PC-9 (cell line): ENCODE measurements at places on chromosomes 5 and 9. TPM values are rescaled to one million over a fixed set of nuclear protein-coding genes. Genes with fewer than 3 reads are reported as not detected.

The C9orf57 gene
- not detected in 2 replicates for total RNA-seq

The FAXDC2 gene
- total RNA-seq: 0.70 and 0.73 TPM in 2 replicates

The DNAJA1 gene
- 78.0 and 88.4 TPM in 2 replicates for total RNA-seq

The PCDHGA8 gene
- total RNA-seq: not detected in 2 replicates

The PHAX gene
- 21.5 and 30.6 TPM in 2 replicates for total RNA-seq

The F2RL2 gene
- total RNA-seq: 1.5 and 3.5 TPM in 2 replicates

The PCDHB12 gene
- total RNA-seq: not detected in 2 replicates

The MEIKIN gene
- total RNA-seq: not detected in 2 replicates

The FCHO2 gene
- total RNA-seq: 13.6 and 26.1 TPM in 2 replicates

- no peak for DNase-seq
Observed at GRCh38 chr9:127875306-127875966, 2.0 kb downstream of the AK1 start.

DNA sequence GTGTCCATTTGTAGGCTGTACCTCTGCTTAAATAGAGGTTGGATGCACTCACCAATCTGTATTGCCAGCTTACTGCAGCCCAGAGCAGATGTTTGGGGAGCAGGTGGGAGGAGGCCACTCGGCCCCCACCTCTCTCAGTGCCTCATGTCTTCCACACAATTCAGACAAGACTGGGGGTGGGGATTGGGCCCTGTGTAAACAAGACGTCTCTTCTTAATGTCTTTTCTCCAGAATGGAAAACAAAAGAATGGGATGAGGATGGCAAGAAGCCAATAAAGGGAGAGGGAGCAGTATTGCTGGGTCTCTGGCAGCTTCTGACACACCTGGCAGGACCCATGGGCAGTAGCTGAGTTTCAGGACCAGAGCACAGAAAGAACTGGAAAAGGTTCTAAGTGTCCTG lies 64.9 kb downstream of the SIL1 start:
- no peak for DNase-seq

- no peak for DNase-seq
Observed at GRCh38 chr5:95631255-95631958, 11.5 kb downstream of the GPR150 start.

- DNase-seq: no peak
Observed at GRCh38 chr5:5231576-5231975, 91.4 kb downstream of the ADAMTS16 start.

GRCh38 chr9:121743441-121744001 lies 92.1 kb downstream of the DAB2IP start:
- DNase-seq: peak; percentile 90

GRCh38 chr9:136051837-136052471 lies 43.1 kb downstream of the NACC2 start:
- DNase-seq: peak; percentile 92

DNA sequence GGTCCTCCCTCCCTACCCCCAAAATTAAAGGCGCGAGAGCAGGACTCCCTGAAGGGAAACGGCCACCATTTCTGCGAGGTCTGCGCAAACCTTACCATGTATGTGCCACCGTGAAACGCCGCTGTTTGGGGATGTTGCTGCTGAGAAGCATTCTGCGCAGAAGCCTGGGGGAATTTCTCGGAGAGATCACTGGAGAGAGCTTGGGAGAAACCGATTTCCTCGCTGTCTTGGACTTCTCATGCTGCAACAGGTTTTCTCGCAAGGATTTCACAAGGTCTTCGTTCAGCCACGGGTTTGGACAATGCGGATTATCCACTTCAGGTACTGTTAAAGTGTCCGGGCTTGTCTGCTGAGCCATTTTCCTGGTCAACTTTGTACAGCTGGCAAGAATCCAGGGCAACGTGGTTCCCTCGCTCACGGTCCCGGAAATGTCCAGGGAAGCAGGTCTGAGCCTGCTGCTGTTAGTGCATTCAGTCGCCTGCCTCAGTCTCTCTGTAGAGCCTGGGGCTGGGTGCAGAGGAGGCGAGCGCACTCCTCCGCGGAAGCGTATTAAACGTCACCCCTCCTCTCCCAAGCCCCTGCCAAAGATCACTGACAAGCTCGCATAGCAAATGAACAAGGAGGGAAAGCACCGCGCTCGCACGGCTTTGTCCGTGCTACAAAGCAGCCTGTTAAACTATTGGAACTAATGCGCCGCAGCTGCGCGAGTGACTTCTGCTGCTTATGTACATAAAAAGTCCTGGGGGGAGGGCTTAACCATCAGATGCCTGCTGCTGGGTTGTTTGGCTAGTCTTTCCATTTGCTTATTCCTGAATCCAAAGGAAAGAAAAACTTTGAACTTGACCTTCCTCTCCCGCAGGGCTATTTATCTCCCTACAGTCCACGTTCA lies 125.1 kb downstream of the PDE4D start:
- peak; percentile 76 for DNase-seq

DNA sequence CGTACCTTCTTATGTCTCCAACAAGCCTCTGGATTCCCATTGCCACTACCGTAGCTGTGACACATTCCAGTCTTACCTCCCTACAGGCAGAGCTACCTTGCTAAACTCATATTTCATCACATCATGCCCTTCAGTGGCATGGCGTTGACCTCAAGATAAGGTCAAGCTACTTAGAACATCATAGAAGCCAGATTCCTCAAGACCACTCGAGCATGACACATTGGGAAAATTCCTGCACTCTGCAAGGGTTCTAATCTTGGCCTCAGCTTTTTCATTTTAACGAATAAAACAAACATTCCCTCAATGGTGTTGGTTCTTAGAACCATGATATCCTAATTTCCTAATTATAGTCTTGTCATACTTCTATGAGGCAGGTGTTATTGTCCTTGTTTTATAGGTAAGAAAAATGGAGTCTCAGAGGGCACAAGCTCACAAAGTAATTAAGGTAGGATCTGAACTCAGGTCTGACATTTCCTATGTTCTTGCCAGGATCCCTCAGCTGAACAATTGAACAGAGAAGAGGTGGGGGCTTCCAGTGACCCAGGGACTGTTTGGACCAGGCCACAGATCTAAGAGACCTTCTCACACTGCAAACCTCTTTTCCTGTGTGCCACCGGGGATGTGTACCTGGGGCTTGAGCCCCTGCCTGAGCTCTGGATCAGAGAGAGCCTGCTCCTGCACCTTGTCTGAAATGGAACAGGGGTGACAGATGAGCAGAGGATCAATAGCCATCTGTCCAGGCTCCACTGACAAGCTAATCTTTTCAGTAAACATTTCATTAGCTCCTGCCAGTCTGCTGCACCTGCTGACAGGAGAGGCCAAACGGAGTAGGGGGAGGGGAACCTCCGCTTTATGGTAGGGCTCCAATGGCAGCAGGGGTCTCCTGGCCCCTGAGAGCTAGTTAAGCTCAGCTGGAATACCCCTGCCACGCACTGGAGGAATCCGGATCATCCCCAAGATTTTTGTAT lies 49.3 kb downstream of the ALG2 start:
- DNase-seq: no peak

GRCh38 chr5:104345222-104346016 lies 782.8 kb upstream of the NUDT12 start:
- DNase-seq: no peak

GRCh38 chr5:133905424-133905823 lies 63.0 kb downstream of the C5orf15 start:
- no peak for DNase-seq

GRCh38 chr5:58149746-58150145 lies 310.1 kb downstream of the PLK2 start:
- DNase-seq: peak; percentile 38

DNA sequence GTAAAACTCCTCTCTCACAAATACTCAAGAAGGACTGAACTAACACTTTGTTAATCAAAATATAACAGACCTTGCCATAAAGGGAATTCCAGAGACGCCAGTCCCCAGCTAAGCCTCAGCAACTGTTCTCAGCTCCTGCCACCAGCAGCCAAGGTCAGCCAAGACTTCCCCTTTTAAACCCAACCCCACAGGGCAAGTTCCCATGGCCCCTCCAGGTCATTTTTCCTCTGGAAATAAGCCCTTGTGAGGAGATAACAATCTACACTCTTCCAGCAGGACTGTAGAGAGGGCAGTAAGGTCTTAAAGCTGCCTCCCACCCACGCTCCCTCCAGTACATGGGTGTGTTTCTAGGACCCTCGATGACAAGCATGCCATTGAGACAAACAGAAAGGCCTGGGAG lies 78.3 kb downstream of the DPYSL3 start:
- DNase-seq: no peak

DNA sequence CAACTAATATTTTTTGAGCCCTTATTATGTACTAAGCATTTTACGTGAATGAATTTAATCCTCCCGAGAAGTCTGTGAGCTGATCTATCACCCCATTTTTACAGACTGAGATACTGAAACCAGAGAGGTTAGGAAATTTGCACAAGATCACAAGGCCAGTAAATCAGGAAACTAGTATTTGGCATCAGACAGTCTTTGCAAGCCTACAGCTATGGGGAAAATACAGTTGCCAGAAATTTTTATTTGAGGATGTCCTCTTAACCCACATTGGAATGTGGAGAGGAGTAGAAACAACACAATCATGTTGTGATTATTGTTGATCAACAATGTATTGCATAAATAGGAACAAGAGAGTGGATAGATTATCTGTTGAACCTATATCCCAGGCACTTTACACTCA lies 2.3 kb upstream of the SLC46A2 start:
- no peak for DNase-seq

DNA sequence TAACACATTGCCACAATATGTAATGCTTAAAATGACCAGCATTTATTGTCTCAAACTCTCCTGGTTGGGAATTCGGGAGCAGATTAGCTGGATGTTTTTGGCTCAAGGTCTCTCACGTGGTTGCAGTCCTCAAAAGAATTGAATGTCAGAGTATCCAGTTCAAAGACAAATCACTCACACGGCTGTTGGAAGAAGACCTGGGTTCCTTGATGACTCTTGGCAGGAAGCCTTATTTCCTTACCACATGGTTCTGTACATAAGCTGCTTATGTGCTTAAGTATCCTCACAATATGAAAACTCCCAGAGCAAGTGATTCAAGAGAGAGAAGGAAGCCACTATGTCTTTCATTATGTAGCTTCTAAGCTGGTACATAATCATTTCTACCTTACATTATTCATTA lies 230.3 kb upstream of the PTPRD start:
- DNase-seq: no peak

DNA sequence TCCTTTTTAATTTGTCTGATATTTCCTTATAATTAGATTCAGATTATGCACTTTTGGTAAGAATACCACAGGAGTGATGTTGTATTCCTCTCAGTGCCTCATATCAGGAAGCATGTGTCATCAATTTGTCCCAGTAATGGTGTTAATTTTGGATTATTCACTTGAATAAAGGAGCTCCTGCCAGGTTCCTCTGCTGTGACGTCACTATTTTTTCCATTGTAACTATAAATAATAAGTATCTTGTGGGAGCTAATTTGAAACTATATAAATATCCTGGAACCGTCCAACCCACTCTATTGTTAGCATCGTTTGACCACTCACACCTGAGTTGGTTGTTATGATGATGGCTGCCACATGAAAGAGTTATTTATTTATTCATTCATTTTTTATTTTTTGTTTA lies 107.9 kb downstream of the INVS start:
- no peak for DNase-seq

DNA sequence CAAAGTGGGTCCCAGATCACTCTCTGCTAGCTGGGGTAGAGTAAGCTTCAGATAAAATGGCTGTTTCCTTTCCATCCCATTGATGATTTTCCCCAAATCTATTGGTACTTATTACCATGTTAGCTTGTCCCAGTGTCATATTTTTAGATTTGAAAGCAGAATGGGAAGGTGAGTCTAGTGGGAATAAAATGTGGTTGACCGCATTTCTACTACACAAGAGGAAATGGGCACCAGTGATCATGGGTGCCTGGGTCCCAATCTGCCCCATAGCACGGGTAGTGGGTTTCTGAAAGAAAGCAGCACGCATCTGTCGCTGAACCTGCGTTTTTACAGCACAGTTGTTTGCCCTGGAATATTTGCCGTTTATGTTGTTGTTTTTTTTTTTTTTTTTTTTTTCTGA lies 20.1 kb downstream of the DAPK1 start:
- DNase-seq: no peak

DNA sequence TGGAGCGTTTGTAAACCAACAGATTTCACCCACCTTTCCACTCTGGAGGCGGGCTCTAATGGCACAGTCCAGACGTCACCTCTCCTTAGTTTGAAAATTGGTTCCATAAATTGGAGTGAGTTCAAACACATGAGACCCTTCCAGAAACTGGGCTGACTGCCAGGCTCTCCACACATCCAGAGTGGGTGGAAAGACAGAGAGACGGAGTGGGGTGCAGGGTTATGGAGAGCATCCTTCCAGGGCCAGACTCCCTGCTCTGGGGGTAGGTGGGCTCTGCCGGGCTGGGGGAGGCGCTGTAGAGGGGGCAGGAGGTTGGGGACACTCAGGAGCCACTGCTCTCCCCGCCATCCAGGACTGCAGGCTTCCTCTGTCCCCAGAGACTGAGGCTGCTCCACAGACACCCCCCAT lies 104.7 kb upstream of the PHYKPL start:
- DNase-seq: no peak

DNA sequence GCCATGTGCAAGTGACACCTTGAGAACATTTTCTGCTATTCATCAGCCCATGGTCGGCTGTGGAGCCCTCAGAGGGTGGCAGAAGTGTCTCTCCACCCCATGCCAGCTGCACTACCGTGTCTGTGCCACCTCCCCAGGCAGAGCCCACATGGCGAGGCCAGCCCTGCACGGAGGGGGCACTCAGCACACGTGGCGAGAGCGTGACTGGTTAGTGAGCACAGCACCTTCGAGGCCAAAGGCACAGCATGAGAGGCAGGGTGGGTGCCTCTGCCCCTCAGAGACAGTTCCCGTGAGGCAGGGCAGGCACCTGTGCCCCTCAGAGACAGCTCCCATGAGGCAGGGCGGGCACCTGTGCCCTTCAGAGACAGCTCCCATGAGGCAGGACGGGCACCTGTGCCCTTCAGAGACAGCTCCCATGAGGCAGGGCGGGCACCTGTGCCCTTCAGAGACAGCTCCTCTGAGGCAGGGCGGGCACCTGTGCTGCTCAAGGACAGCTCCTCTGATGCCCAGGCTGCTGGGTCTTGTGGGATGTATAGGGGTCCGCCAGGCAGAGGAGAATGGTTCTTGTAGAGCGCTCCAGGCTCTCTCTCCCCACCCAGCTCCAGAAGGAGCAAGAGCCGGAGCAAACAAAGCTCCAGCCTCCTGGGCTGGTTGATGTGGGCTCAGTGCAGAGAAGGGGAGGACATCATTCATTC lies 179.8 kb upstream of the PPP1R26 start:
- DNase-seq: no peak

DNA sequence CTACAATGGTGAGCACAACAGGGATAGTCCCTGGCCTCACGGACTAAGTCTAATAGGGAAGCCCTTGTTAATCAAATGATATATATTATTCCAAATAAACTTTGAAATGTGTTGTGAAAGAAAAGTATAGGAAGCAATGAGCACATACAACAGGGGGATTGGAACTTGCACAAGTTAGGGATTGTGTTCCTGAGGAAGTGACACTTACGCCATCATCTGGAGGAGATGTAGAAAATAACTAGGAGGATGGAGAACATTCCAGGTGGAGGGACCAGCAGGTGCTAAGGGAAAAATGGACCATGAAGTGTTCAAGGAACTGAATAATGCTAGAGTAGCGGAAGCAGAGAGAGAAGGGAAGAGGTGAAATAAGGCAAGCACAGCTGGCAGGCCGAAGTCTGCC lies 18.8 kb upstream of the RPS23 start:
- no peak for DNase-seq
